ENCODE measurements at places on chromosomes 4 and X.

GRCh38 chr4:145045180-145045579 lies 52.8 kb downstream of the ANAPC10 start:
- DNase-seq = no peak

DNA sequence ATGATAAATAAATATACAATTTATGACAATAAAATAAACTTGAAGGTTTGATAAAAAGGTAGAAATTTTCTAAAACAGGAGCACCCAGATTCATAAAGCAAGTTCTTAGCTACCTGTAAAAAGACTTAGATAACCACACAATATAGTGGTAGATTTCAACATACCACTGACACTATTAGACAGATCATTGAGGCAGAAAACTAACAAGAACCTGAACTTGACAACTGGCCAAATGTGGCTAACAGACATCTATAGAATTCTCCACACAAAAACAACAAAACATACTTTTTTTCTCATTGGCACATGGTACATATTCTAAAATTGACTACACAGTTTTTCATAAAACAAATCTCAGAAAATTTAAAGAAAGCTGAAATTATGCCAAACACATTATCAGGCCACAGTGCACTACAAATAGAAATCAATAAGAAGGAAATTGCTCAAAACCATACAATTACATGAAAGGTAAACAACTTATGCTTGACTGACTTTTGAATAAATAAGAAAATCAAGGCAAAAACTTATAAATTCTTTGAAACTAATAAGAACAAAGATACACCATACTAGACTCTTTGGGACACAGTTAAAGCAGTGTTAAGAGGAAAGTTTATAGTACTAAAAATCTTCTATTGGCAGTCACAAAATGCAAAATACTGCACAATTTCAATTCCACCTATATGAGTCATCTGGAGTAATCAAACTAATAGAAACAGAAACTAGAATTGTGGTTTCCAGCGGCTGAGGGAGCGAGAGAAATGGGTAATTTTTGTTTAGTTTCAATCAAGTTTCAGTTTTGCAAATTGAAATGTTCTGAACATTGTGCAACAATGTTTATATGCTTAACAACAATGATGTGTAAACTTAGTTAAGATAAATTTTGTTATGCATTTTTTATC lies 925.6 kb downstream of the SH3BGRL start:
- DNase-seq = no peak

DNA sequence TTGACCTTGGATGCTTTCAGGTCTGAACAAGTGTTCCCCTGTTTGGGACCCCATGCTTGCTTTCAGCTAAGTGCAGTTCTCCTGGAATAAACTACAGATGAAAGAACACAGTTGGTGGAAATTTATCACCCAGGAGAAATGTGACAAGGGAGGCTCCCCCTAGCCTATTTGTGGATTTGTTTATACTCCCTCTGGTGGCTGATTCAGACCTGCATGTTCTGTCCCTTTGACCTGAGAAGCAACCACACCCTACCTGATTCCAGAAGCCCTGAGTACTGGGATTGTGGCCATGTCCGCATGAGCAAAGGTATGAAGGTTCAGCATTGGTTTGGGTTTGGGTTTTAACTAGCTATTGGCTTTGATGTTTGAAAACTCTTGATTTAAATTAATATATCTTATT lies 440.9 kb downstream of the MID1IP1 start:
- no peak for DNase-seq

- no peak for DNase-seq
Measured at GRCh38 chr4:184715526-184715925, 18.4 kb downstream of the CENPU start.

DNA sequence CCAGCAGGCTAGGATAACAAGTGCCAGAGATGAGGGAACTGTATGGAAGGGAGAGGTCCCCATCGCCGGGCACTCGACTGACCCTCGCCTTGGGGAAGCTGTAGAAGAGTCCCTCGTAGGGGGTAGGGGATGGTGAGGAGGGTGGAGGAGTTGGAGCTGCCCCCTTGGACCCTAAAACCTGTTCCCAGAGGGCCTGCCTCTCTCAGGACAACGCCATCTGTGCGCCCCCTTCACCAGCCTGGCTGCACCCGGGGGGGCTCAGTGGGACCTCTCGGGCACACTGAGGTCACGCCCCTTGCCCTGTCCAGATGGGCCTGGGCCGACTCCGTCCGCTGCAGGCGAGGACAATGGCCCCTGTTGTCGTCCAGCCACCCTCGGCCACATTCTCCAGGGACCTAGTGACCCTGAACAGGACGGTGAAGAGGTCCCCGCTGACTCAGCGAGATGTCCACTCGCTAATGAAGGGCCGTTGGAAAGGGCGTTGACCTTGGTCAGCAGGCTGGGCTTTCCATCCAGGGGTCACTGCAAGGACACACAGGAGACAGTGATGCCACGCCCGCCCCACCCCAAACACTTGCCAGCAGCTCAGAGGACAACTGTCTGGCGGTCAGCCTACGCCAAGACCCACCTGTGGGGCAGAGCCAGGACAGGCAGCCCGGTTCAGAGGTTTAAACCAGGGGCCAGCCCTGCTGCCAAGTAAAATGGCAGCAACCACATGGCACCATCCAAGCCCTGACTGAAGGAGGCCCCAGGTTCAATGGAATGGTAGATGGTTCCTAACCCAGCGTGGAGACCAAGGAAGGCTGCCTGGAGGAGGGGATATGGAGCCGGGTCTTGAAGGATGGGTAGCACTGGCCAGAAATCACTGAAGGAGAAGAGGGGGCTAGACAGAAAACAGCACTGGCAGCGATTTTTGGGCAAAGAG lies 51.2 kb downstream of the HMX1 start:
- DNase-seq = no peak

DNA sequence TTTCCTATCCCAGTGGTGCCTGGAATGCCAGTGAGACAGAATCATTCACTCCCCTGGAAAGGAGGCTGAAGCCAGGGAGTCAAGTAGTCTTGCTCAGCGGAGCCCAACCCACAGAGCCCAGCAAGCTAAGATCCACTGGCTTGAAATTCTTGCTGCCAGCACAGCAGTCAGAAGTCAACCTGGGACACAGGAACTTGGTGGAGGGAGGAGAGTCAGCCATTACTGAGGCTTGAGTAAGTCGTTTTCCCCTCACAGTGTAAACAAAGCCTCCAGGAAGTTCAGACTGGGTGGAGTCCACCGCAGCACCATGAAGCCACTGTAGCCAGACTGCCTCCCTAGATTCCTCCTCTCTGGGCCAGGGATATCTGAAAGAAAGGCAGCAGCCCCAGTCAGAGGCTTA lies 283.2 kb upstream of the CPEB2 start:
- no peak for DNase-seq

All from activated naive CD4-positive, alpha-beta T cell (primary cell).